ENCODE measurements at places on chromosomes 6 and 20. TPM values are rescaled to one million over a fixed set of nuclear protein-coding genes. Genes with fewer than 3 reads are reported as not detected.

DNA sequence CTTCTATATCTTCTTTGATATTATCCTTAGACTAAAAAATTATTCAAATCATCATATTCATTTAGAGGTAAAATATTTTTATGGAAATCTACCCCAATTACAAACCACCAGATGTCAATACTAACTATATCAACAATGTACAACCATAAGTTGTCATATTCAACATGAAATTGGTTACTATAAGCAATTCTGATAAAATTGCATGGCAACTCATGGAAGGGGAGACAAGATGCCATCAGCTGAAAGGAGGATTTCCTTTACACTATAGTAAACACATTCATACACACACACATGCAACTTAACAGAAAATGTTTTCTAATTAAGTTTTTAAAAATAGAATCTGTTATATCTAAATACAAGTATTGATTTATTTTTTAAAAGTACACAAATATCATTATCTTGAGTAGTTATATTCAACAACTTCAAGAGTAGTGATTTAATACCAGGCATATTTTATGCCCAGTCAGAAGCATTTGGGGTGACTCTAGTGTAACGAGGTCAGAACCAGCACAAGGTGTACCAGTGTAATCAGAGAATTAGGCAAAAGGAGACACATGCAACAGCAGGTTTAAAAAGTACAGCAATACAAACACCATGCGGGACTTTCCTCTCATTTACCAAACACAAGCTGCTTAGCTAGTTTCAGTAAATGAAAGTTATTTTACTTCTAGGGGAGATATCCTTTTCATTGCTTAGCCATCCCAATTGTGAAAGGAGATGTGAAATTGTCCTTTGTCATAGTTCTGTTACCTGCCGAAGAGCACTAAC lies 1.0 kb downstream of the FILIP1 start:
- H3K4me3 ChIP-seq: no peak overlapping the region
- H3K27ac ChIP-seq: no peak overlapping the region
- H3K36me3 ChIP-seq: no peaks in the 10 kb centered on the region
- no peaks in the 10 kb centered on the region for H3K27me3 ChIP-seq
- DNase-seq: no peak
- peaks cover 66% of the 10 kb centered on the region for H3K4me1 ChIP-seq

GRCh38 chr6:127160484-127160883 lies 42.0 kb downstream of the RSPO3 start:
- no peaks in the 10 kb centered on the region for H3K36me3 ChIP-seq
- no peak for DNase-seq
- no peaks in the 10 kb centered on the region for H3K4me1 ChIP-seq
- H3K27ac ChIP-seq: no peak overlapping the region
- no peaks in the 10 kb centered on the region for H3K27me3 ChIP-seq
- H3K4me3 ChIP-seq: no peak overlapping the region

DNA sequence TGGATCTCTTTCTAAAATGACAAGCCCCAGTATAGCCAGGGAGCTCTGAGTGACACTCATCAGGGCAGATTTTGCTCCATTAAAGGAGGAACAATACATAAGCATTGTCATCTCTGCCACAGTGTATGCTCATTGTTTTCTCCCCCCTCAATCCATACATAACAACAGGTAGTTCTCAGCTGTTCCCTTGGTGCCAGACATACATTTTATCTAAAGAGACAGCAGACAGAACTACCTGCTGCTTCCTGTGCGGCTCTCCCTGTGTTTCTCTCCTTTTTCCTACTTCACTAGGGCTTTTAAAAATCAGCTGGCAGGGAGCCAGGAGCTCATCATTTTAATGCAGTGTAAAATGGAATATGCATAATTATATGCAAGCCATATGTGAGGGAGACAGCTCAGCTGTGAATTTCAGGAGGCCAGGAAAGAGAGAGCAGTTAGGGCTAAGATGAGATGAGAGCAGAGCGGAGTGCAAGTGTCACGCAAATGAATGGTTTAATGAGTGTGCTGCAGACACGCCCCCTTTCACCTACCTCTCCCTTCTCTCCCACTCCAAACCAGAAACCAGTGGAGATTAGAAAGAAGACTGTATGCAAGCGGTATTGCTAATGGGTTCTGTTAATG lies 96.0 kb downstream of the SOBP start:
- no peaks in the 10 kb centered on the region for H3K36me3 ChIP-seq
- H3K4me1 ChIP-seq: peaks cover 11% of the 10 kb centered on the region
- no peaks in the 10 kb centered on the region for H3K27me3 ChIP-seq

DNA sequence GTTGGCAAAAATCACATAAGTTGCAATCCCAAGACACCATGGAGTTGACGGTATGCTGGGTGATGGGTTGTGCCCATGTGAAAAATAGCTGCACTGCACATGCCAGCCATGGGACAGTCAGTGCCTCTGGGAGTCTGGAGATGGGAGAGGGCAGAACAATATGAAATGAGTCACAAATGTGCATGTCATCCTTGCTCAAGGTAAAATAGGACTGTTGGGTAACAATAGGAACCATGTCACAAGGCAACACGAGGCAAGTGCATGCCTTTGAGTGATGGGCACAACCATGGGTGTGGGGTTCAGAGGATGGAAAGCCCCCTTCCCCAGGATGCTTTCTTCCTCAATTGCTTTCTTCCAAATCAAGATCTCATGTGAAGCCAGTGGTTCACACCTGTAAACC lies 70.5 kb upstream of the PIM1 start:
- DNase-seq: no peak
- H3K27ac ChIP-seq: no peak overlapping the region
- H3K4me1 ChIP-seq: peaks cover 4% of the 10 kb centered on the region
- H3K36me3 ChIP-seq: no peaks in the 10 kb centered on the region
- no peak overlapping the region for H3K4me3 ChIP-seq

- no peaks in the 10 kb centered on the region for H3K27me3 ChIP-seq
- no peaks in the 10 kb centered on the region for H3K4me1 ChIP-seq
- H3K27ac ChIP-seq: no peak overlapping the region
- H3K36me3 ChIP-seq: peaks cover 2% of the 10 kb centered on the region
- DNase-seq: no peak
Measured at GRCh38 chr20:21214431-21214830, 88.5 kb downstream of the KIZ start.

- H3K4me3 ChIP-seq: no peak overlapping the region
- H3K27me3 ChIP-seq: no peaks in the 10 kb centered on the region
- H3K27ac ChIP-seq: no peak overlapping the region
- DNase-seq: peak; percentile 36
Measured at GRCh38 chr6:129893640-129894039, 32.5 kb upstream of the TMEM244 start.

DNA sequence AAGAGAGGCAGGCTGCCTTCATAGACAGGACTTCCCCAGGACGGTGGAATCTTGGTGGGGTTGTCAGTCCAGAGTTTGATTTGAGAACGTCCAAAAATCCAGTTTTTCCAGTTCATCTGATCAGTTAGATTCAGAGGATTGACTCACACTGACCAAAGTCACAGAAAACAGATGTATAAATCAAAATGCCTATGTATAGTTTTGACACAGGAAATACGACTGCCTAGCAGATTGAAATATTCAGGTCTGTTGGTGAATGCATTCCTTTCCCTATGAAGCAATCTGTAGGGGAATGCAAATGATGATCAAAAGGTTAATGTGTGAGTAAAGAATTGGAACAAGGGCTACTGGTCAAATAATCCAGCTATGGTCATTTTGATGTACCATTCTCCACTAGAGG lies 29.7 kb upstream of the GFOD1 start:
- H3K27ac ChIP-seq: no peak overlapping the region
- no peaks in the 10 kb centered on the region for H3K27me3 ChIP-seq
- peaks cover 2% of the 10 kb centered on the region for H3K4me1 ChIP-seq
- DNase-seq: no peak
- no peaks in the 10 kb centered on the region for H3K36me3 ChIP-seq

DNA sequence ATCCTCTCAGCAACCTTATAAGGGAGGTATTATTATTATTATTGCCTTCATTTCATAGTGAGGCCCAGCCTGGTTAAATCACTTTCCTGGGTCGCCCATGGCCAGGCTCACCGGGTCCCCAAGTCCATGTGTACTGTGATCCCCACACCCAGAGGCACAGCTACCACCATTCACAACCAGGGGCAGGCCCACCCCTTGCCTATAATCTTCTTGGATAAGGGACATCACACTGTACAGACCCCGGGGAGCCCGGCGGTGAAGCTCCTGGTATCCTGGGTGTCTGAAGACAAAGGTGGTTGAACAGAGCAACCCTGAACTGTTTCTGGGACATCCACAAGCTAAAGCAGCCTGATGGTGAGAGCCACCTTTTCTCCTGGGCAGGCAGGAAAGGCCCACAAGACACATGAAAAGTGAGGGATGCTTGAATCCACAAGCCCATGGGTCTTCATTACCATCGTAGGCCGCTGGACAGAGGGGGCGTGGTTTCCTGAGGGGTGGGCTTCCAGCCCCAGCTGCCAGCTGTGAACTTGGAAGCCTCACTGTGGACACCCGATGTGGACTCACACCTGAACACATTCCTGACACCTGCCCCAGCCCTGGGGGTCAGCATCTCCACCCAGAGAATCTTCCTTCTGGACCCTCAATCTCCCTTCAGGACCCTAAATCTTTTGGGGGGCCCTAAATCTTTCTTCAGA lies 185.5 kb upstream of the PMEPA1 start:
- DNase-seq: no peak
- no peak overlapping the region for H3K27ac ChIP-seq
- no peaks in the 10 kb centered on the region for H3K27me3 ChIP-seq

GRCh38 chr20:316316-317068 lies 8.9 kb upstream of the SOX12 start:
- no peaks in the 10 kb centered on the region for H3K27me3 ChIP-seq
- DNase-seq: no peak
- H3K4me3 ChIP-seq: no peak overlapping the region
- no peaks in the 10 kb centered on the region for H3K4me1 ChIP-seq
- no peak overlapping the region for H3K27ac ChIP-seq
- no peaks in the 10 kb centered on the region for H3K36me3 ChIP-seq

DNA sequence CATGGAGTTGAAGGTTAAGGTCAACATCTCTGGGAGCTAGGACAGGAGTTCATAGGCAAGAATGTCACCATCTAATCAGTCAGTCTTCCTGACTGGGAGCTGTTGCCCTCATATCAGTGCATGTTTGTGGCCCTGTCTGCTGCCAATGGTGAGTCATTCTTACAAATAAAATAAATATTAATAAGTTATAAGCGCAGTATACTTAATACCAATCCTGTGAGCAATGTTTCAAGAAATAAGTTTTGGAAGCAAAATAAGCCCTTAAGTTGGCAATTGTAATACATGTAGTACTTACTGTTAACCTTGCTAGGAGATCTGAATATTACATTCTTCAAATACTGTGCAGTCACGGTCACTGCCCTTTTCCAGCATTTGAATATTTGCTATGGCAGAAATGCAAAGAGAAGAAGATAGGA lies 20.2 kb upstream of the MDGA1 start:
- no peaks in the 10 kb centered on the region for H3K4me1 ChIP-seq
- no peak overlapping the region for H3K4me3 ChIP-seq
- no peak overlapping the region for H3K27ac ChIP-seq

DNA sequence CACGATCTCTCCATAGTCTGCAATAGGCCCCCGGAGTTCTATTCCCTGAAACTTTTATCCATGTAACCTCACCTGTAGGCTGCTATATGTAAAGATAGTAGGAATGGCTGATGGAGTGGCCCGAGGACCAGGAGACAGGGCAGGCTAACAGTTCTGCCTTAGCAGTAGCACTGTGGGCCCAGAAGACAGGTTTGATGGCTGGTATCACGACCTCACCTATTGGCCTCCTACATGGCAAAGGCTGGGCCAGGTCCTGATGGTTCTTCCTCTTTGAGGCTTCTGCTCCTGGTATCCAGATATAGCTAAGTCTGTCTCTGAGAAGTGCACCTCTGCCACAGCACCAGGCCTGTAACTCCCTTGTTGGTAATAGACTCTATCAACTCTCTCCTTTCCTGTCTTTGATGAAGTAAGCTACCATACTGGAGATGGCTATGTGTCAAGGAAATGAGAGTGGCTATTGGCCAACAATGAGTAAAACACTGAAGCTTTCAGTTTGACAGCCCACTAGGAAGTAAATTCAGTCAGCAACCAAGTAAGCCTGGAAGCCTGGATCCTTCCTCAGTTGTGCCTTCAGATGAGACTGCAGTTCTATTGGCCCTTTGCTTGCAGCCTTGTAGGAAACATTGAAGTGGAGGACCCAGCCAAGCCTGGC lies 5.7 kb downstream of the SPEF1 start:
- H3K27me3 ChIP-seq: no peaks in the 10 kb centered on the region
- H3K4me1 ChIP-seq: no peaks in the 10 kb centered on the region
- DNase-seq: no peak
- no peak overlapping the region for H3K27ac ChIP-seq
- no peaks in the 10 kb centered on the region for H3K36me3 ChIP-seq

DNA sequence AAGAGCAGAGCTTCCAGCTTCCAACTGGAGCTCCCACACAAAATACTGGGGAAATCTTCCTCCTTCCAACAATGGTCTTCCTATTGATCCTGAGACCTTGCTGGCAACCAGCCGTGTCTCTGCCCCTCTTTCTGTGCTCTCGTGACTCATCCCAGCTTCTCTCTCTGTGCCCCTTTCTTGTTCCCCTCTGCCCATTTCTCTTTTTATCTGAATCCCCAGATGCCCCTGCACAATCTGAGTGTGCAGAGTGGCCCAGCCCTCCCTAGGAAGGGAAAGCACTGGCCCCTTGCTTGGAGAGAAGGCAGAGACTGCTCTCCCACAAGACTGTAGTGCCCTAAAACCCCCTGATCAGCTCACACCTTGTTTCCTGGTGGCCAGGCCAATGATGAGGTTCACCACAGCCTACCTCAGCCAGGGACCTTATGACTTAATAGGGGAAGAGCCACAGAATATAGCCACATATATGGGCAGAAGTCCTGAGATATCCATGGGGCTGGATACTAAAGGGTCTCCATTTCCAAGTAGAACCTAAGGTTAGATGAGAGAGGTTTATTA lies 23.1 kb upstream of the MAS1L start:
- DNase-seq: no peak
- H3K36me3 ChIP-seq: no peaks in the 10 kb centered on the region
- H3K4me3 ChIP-seq: no peak overlapping the region
- H3K27ac ChIP-seq: no peak overlapping the region

The DZANK1 gene
- total RNA-seq: 6.4 TPM

The PTCRA gene
- 0.37 TPM for total RNA-seq

The TRIM40 gene
- not detected for total RNA-seq

The CBLN4 gene
- 0.15 TPM for total RNA-seq

The CYP39A1 gene
- 6.3 TPM for total RNA-seq

The GPLD1 gene
- 2.2 TPM for total RNA-seq

The PTGIS gene
- 43.8 TPM for total RNA-seq

The SRMS gene
- total RNA-seq: not detected

The LAMA5 gene
- total RNA-seq: 209 TPM

The BICRAL gene
- 14.6 TPM for total RNA-seq

The CEBPB gene
- 54.6 TPM for total RNA-seq

The PKHD1 gene
- 6.1 TPM for total RNA-seq

Data from lung (tissue), 17 donors.